ENCODE measurements at places on chromosomes 3 and 15.
A peak's percentile ranks its signal among the peaks of the same experiment; 100 is the strongest.

DNA sequence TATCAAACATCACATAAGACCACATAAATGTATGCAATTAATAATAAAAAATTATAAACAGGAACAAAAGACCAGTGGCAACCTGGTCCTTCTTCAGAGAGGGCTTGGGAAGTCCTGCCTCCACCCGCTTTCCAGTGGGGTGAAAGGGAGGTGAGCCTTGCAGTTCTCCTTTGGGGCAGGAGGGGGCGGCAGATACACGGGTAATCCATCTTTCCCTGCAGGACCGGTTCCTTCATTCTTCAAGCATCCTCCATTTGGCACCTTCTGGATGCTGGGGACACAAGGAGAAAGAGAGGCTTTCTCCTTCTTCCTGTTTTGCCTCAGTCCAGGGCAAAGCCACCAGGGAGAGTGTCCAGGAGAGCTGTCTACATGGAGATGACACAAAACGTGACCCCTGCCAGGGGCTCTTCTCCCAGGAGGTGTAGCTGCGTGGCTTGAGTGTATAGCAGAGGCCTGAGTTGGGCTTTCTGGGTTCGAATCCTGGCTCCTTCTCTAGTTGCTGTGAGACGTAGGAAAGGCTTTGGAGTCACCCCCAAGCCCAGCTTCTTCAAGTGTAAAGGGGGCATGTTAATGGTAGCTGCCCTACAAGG is 23.2 kb downstream of the RPLP1 start:
- DNase-seq: peak; percentile 83

DNA sequence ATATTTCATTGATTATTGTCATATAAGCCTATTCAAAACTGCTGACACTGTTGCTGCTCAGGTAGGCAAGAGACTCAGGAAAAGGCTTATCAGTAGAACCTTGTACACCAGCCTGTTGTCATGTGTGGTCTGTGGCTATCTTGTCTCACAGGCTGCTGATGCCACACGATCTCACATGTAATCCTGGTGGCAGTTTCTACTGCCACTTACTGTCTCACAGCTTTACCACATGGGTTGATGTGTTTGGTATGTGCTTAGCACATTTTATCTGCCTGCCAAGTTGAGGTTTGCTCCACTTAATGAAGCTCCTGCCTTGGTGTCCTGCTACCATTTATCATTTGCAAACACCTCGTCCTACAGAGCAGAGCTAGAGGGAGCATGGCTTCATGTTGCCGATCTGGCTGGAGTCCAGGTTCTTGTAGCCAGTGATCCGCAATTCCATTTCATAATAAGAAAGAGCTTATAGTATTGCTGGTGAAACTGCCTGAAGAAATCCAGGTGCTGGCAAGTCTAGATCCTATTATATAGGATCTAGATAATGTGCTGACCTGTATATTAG is 637.9 kb downstream of the NLGN1 start:
- no peak for DNase-seq

GRCh38 chr3:49411535-49411967 is 225 bp downstream of the RHOA start:
- no peak for DNase-seq

DNA sequence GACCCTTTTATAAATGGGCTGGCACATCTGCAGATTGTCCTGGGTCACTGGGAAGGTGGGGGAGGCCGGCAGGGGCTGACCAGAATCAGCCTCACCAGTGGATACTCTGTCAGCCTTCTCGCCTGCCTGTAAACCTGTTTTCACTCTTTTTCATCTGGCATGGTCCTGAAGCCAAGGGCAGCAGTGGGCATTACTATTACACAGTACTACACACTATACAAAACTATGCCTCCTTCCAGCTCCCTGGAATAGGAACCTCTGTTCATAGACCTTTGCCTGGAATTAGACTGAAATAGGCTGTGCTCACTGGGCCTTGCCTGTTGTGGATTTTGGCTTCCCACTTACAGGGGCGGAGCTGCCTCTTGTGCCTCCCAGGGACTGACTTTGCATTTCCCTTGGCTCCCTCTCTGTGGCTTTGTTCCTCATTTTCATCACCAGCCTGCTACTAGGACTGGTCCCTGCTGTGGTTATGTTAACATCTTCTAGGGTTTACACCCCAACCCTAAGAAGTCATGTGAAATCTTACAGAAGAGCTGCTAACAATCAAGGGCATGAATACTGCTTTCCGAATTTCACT is 120.7 kb downstream of the FNDC3B start:
- DNase-seq: no peak

DNA sequence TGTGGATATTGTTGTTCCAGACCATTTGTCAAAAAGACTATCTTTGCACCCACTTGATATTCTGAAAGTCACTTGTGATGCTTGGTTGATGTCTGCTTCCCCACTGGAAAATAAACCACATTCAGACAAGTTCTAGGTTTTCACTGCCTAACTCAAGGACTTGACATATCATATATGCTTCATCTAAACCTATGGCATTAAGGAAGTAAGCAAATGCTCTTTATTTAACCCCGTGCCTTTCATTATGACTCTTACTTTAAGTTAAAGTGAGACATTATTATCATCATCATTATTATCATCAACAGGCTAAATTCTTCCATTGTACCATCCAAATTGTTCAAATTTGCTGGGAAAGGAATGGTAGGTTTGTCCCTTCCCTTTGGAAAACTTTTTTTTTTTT is 30.8 kb upstream of the C3orf80 start:
- DNase-seq: no peak

GRCh38 chr3:142077859-142078500 is 71.4 kb downstream of the TFDP2 start:
- DNase-seq: no peak

DNA sequence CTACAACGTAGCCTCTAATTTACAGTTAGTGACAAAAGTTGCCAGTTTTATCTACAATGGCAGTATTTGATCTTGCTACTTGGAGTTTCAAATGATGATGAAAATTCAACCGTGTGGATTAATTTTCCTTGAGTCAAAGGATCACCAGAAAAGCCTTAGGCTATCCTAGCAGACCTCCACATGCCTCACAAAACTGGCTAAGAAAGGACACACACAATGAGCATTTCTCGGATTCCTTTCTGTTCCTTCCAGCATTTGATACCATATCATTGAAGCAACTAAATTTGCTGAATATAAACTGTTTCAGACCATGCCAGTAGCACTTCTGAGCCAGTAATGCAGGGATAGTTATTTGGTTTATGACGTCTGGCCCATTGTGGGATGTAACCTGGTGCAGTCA is 587.4 kb upstream of the MDFIC2 start:
- no peak for DNase-seq

Data from neural crest cell (in vitro differentiated cells).